ENCODE measurements at places on chromosomes 7 and 10.

DNA sequence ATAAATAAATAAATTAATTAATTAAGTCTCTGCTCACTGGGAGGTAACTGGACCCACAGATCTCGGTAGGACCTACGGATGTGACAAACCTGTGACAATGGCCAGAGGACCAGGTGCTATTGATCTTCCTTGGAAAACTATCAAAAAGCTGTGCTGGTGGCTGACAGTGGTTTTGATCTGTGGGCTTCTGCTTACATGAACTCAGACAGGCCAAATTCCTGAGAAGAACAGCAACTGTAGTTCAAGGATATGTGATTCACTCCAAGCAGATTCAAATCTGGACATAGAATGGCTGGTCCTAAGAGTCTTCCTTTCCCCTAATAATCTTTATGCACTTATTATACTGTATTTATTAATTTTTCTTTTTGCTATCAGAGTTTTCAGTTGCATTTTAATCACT lies 80.0 kb downstream of the ATXN7L1 start:
- DNase-seq, result no peak

DNA sequence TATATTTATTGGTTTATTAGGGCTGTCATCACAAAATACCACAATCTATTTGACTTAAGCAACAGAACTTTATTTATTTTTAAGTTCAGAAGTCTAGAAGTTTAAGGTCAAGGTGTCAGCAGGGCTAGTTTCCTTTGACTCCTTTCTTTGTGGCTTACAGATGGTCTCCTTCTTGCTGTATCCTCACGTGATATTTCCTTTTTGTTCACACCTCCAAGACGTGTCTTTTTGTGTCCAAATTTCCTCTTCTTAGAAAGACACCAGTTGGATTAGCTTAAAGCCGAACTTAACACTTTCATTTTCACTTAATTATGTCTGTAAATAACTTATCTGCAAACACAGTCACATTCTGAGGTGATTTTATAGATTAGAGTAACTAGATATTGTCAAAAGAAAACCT lies 631.4 kb upstream of the POT1 start:
- DNase-seq, result no peak

- no peak for DNase-seq
Measured at GRCh38 chr10:71461457-71461856, 64.7 kb downstream of the CDH23 start.

- DNase-seq, result no peak
Measured at GRCh38 chr10:31197886-31198285, 121.1 kb upstream of the ZEB1 start.

DNA sequence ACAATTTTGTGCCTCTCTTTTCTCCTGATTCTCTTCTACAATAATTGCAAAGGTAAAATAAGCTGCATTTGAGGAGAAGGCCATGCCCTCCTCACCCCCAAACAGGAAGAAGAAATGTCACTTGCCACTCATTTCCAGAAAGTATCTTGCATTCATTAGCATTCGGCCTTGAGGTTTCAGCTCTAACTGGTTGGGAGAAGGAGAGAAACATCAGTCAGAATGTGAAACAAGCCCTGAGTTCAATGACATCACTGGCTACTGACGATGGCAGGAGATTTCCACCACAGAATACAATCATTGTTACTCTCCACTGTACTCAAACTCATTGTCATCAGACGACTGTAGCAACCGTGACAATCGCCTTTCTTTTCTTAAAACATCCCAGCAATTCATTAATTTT lies 72.8 kb downstream of the PRKCQ start:
- DNase-seq, result no peak

DNA sequence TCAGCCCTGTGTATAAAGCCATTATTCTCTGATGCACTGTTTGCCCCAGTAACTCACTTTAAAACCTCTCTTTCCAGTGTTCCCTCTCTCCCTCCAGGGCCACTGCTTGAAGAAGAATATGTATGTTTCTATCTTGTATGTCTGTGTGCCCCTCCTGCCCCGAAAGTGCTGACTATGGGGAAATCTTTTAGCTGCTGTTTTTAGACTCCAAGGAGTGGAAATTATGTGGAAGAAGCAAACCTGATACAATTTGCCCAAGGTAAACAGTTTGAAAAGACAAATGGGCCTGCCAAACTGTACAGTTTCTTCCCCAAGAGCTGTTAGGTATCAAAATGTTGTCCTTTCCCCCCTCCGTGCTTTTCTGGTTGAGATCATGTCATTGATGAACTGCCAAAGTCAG lies 3.4 kb downstream of the ADRA2A start:
- no peak for DNase-seq

DNA sequence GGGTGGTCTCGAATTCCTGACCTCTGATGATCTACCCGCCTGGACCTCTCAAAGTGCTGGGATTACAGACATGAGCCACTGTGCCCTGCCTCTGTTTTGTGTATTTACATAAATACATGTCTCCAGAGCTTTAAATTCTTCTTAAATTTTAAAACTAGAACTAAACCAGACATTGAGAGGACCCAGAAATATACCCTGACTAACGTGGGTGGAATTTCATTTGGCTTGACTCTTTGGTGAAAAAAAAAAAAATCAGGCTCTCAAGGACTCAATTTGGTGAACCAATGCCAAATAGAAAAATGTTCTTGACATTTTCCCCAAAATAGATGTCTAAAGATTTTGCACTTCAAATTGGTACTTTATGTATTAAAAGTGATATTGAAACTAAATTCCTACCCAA lies 16.6 kb upstream of the FAS start:
- DNase-seq, result no peak

DNA sequence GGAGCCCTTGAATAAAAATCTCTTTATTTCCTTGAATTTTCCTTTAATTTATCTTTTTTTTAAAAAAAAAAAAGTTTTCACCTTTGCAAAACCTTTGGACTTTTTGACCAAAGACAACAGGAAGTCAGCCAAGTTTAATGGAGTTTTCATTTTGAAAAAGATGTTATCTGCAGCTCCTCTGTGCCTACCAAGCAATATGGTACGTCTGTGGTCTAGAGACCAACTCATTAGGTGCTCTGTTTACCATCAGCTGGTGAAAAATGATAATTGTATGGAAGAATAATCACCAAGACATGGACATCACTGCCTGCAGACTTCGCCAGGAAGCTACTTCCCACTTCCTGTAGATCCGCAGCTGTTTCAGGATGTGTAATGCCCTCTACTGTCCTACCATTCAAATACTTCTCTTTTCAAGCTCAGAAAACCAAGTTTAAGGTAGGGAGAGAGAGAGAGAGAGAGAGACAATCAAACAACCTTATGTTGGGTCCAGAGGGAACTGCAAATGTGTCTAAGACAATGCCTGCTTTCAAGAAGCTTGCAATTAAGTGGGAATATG lies 18.7 kb downstream of the PLXNA4 start:
- no peak for DNase-seq

DNA sequence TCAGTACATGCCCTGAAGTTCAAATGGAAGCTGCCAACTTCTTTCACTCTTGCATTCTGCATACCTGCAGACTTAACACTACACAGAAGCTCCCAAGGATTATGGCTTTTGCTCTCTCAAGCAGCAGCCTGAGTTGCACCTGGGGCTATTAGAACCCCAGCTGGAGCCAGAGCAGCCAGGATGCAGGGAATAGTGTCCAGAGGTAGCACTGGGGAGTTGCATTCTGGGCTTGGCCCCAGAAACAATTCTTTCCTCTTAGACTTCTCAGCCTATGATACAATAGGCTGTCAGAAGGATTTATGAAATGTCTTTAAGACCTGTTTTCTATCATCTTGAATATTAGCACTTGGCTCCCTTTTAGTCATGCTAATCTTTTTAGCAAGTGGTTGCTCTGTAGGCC lies 886.7 kb upstream of the GHITM start:
- DNase-seq, result no peak

- no peak for DNase-seq
Measured at GRCh38 chr7:132403465-132404110, 172.7 kb downstream of the PLXNA4 start.

GRCh38 chr10:3408603-3409365 lies 236.2 kb upstream of the PITRM1 start:
- DNase-seq, result no peak

GRCh38 chr10:79073784-79074432 lies 5.1 kb downstream of the ZMIZ1 start:
- no peak for DNase-seq

DNA sequence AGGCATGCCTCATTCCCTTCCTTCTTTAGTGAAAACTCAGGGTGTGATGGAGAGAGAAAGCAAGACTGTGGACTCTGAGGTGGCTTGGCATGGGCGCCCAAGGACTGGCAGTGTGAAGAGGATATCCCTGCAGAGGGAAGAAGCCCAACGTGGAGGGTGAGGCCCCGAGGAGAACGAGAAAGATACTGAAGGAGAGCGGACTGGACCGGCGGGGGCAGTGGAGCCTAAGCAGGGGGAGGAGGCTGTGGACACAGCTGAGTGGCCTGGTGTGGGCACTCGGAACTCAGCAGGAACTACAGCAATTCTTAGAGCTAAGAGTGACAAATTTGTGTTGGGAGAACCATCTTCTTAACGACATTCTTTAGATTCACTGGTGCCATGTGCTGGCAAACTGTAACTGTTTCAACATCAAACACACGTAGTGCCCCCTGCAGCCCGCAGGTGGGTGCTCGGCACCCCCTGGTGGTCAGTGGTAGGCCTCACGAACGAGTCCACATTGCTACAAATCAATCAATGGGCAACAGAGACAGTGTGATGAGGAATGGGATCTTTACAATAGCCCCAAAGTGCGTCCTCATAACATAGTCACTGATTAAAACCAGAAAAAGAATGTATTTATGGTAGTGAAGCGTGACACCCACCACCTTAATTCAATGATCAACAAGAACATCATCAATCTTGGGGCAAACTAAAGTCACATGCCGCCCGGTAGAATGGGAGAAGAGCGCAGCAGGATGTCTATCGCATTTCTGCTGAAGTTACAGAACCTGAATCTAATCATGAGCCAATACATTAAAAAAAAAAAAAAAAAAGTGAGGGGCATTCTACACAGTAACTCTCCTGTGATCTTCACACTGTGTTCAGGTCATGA lies 2.0 kb upstream of the SFTPA1 start:
- no peak for DNase-seq

GRCh38 chr10:119737823-119738222 lies 12.0 kb downstream of the INPP5F start:
- DNase-seq, result no peak

DNA sequence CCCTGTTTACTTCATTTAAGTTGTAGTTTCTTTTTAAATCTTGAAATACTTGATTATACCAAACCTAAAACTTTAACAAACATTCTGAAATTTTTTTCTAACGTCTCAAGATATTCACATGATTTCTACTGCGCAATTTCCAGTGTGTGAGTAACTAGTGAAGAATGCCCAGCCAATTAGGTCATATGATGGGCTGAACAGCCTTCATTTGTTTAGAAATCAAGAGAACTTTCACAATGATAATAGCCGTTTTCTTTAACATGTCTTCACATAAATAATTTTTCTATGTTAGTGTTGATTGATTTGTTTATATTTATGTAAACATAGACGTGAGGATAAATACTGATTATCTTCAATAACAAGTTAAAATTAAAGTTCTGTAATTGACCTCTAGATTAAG lies 21.8 kb downstream of the STAM start:
- DNase-seq, result no peak

DNA sequence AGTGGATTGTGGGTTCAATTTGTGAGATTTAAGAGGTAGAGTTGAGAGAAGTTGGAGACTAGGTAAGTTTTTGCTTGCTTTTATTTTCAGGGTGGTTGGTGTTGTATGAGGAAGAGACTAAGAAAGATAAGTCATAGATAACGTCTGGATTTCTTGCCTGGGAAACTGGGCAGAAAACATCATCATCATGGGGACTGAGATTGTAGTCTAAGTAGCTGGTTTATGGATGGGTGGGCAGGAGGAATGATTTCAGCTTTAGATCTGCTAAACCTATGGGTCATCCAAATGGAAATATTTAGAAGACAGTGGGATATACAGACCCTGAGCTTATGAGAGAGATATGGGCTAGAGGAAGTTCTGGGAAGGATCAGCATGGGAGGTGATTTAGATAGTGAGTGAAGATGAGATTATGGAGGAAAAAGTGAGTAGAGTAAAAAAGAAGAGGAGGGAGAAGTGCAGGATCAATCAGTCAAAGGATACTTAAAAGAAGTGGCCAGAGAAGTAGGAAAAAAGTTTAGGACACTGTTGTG lies 169.8 kb downstream of the WNT2 start:
- DNase-seq, result no peak

DNA sequence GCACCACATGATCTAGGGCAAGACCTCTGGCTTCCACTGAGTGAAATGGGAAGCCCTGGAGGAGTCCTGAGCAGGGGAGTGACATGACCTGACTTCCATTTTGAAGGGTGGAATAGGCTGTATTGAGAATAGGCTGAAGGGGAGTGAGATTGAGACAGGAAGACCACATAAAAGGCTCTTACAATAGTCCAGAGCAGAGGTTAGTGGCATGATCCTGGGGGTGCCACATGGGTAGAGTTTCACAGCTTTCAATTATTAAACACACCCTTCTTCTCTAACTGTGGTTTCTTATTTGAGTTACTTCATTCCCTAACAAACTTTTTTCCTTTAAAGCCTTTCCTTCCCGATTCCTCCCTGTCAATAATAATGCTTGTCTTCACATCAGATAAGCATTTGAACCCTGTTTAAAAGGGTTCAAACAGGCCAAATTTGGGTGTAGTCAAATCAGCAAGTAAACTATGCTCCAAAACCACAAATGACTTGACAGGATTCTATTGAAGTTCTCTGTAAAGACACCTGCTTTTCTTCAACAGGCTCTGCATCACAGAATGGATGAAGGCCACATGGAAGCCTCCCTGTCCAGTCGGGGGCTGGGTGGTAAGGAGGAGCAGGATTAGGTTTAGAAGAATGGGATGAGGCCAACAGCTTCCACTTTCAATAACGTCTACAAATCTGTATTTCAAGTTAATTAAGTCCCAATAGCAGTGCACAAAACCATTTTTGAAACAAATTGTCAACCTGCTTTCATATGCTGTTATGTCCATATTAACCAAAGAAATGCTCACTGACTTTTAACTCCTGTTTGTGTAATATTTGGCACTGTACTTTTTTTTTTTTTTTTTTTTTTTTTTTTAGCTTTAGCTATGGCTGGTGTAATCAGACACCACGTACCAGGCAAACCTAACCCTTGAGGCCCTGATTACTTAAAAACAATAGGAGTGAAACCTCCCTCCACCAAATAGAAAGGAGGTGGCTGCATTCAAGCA lies 131.9 kb downstream of the NRCAM start:
- no peak for DNase-seq

DNA sequence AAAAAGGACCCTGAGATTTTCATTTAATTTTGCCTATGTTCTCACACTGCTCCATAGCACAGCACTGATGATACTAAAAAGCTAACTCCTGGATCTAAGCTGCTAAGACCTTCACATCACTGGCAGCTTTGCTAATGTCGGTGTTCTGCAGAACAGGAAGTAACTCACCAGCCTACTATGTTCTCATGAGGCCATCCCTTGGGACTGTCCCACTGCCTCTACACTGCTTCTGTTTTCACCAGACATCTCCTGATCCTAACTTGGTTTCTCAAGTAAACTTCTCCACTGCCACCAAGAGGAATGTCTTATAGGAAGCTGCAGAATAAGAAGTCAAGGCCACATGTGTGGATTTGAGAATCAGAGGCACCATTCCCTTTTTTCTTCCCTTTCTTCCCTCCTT lies 15.1 kb downstream of the HTR7 start:
- no peak for DNase-seq

- no peak for DNase-seq
Measured at GRCh38 chr7:29337546-29338116, 143.1 kb downstream of the CHN2 start.
